ENCODE measurements at places on chromosomes 3 and 15.

GRCh38 chr3:5583920-5584319, 396.4 kb downstream of the EDEM1 start:
- DNase-seq, result no peak

DNA sequence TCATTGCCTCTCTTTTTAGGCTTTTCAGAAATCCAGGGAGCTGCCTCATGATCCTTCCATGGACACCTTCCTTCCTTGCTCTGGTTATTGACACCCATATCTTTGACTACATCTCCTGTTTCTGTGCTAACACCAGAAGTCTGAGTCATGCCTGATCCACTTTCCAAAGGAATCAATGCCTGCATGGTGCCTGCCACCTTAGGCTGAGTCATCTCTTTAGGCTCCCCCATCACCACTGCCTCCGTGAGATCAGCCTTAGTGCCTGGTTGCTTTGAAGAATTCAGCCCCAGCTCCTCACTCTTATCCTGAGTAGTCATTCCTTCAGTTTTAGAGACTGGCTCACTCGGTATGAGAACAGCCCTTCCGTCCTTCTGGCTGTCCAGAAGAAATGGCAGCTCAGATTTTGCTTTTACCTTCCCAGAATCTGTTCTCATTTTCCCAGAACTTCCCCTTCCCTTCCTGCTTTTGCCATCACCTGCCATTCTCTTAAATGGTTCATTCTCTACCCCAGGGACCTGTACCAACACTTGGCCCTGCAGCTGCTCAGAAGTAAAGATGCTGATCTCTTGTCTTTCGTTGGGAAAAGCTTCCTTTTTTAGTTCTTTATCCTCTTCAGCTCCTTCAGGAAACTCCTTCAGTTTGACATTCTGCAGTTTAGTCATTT, 105.3 kb downstream of the MAP4 start:
- no peak for DNase-seq

DNA sequence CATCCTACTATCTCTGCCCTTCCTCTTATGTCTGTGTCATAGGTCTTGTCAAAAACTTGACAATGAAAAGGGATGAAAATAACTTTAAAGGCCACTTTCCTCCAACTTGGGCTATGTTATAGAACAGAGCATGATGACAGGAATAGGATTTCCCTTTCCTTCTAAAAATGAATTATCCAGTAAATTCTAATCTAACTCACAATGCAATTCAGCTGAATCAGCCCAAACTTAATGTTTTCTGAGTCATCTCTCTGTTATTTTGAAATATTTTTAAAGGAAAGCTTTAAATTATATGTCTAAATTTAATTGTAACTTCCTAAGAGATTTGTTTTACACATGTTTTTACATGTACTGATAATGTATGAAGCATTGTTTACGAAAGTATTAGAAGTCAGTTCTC, 258.5 kb downstream of the BBX start:
- DNase-seq, result no peak

GRCh38 chr3:102006812-102007485, 157.6 kb downstream of the NFKBIZ start:
- no peak for DNase-seq

- DNase-seq, result no peak
Observed at GRCh38 chr3:69409831-69410230, 23.9 kb upstream of the FRMD4B start.

DNA sequence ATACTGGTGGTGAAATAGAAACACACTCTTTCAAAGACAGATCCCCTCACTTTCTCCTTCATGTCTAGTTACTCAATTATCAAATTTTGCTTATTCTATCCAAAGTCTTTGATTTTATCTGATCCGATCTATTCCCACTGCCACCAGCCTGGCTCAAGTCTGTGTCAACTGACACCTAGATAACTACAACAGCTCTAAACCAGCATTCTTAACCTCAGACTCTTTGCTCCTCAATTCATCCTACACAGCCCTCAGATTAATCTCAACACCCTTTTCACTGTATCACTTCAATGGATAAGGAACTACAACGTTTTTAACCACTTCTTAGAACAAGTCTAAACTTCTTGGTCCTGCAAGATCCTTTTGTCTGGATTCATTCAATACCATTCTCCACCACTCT, 9.1 kb downstream of the KPNA1 start:
- no peak for DNase-seq

DNA sequence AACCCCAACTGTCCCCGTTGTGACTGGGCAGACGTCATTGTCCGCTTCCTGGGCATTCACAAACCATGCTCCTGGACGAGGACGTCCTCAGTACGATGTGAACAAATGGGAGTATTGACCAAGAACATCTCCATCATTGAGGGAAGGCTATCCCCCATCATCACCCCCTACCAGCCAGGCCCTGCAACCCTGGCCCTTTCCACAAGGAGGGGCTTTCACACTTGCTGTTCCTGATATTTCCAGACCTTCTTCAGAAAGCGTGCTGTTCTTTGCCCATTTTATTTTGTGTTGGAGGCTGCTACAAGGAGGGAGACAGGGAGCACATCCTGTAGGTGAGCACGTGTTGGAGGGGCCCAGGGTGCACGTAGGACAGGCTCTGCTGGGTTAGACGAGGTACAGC, 277.0 kb upstream of the LRRC3B start:
- no peak for DNase-seq

- DNase-seq, result no peak
Observed at GRCh38 chr15:100922192-100923040, 3.3 kb downstream of the LRRK1 start.

DNA sequence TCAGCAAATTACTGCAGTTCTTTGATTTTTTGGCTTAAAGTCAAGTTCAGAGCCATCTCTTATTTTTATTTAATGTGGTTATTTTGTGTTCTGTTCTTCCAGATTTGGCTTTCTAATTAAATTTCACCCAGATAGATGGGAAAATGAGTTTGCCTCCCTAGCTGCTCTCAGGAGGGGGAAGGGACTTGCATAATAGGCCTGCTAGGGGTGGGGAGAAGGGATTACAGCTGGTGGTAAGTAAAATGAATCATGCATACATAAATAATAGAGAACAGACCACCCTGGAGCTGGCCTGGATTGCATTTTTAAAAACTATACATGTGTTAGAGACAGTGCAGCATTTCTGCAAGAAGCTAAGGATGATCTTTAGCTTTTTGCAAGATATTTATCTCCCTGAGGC, 3.9 kb upstream of the PXYLP1 start:
- no peak for DNase-seq

GRCh38 chr3:31075471-31075870, 181.0 kb upstream of the GADL1 start:
- no peak for DNase-seq

DNA sequence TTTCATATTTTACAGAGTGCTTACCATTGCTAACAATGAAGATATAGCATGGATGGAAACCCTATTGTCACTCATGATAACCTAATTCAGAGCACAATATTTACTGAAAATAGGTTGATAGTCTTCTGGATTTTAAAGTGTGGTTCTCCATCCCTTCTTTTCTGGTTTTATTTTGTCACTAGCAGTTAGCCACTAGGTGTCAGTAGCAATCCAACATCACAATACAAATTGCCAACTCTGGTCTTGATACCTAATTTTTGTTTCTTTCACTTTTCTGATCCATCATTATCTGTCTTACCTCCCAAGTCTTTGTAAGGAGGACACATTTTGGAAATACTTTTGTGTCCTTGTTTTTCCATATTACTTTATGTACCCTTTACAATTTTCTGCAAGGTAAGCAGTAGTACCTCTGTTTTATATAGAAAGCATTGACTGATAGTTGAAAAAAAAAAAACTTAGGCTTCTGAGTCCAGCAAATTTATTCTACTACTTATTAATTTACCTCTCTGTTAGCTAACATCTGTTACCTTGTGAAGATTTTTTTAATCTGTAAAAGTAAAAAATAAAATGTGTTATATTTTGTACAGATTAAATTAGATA, 28.3 kb upstream of the CRYBG3 start:
- no peak for DNase-seq

GRCh38 chr3:182967218-182968204, 12.8 kb downstream of the DCUN1D1 start:
- no peak for DNase-seq

DNA sequence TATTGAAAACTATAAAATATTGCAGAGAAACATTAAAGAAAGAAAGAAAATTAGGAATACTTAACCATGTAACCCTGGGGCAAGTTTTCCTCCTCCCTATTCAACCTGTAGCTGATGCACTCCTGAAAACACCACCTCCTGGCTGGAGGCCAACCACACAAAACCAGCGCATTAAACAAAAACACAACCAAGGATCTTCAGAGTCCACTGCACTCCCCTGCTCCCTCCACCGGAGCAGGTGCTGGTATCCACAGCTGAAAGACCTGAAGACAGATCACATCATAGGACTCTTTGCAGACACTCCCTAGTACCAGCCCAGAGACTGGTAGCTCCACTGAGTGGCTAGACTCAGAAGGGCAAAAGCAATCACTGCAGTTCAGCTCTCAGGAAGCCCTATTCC, 13.6 kb upstream of the ADAMTS17 start:
- DNase-seq, result no peak
